ENCODE measurements at places on chromosomes 3 and 15.

DNA sequence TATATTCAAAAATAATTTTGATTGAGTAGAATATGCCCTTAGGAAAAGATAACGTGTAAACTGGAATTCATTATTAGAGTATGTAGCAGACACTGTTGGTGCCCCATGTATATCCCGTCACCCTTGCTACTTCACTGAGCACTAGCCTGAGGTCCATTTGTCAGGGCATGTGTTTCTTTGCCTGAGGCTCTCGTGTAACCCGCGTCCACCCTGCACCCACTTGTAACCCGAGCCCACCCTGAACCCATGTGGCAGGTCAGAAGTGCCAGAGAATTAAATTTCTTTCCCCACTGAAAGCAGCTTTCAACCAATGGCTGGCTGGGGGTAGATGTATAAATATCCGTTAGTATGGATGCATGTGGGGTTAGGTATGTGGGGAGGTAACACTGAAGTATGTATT is 474.2 kb upstream of the ZNF385D start:
- DNase-seq = peak; percentile 9

GRCh38 chr3:143419611-143420010 is 300.0 kb downstream of the CHST2 start:
- DNase-seq = no peak

DNA sequence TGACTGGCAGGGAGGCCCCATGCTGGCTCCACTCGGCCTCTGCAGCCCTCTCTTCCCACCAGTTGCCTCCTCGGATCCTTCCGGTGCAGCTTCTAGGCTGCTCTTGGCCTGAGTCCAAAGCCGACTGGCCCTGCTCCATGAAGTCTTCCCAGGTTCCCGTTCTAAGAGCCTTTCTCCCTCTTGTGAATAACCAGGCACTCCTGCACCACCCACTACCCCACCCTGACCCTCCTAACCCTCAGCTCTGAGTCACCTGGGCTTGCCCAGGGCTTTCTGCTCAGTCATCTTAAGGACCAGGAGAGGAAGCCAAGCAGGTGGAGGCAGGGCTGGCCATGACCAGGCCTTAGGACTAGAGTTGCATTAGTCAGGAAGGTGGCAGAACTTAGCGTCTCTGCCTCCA is 28.1 kb upstream of the CNBP start:
- DNase-seq = peak; percentile 44

- no peak for DNase-seq
These were observed 3.6 kb downstream of the PXK start for GRCh38 chr3:58336135-58336882.

GRCh38 chr3:37770336-37770735 is 91.3 kb upstream of the CTDSPL start:
- DNase-seq = no peak

DNA sequence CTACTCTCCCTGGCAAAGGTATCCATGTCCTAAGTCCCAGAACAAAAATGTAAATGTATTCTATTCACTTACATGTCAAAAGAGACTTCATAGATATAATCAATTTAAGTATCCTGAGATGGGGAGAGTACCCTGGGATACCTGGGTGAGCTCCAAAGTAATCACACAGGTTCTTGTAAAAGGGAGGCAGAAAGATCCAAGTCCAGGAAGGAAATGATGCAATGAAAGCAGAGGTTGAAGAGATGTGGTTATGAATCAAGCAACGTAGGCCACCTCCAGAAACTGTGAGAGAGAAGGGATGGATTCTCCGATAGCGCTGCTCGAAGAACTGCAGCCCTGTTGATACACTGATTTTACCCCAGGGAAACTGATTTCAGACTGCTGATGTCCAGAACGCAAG is 93.9 kb upstream of the VGLL3 start:
- no peak for DNase-seq

DNA sequence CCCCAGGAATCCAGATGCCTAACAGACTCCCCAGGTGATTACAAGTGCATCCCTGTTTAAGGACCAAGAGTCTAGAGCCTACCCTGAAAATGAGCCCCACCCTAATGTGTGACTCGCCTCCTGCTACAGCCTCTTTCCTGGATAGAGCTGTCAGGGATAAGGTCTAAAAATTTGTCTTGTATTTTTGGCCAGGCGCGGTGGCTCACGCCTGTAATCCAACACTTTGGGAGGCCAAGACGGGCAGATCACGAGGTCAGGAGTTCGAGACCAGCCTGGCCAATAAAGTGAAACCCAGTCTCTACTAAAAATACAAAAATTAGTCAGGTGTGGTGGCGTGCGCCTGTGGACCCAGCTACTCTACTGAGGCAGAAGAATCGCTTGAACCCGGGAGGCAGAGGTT is 11.2 kb downstream of the TMC3 start:
- no peak for DNase-seq

DNA sequence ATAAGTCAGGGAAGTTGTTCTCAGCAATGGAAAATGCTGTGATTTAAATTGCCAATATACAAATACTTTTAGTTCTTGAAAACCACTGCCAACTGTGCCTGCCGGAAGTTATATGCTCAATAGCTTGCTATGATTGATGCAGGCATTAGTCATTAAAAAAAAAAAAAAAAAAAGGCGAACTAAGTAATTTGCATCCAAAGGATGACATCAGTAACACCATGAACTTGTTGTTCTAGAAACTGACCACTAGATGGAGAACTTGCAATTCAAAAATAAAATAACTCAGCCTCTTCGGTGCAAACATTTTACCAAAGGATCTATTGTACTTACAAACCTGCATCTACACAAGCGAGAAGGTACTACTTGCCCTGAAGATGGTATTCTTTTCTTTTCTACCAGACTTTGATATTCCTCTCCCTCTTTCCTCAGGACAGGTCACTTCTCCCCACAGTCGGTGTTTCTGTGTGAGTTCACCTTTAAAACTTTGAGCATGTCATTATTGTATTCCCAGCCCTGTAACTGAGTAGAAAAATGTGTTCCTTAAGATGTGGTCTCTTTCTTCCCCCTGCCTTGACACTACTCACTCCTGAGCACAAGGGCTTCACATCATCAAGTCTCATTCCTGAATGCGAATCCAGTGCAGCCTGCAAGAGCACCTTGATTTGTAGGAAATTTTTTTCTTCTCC is 115.0 kb upstream of the VEPH1 start:
- DNase-seq = peak; percentile 65

DNA sequence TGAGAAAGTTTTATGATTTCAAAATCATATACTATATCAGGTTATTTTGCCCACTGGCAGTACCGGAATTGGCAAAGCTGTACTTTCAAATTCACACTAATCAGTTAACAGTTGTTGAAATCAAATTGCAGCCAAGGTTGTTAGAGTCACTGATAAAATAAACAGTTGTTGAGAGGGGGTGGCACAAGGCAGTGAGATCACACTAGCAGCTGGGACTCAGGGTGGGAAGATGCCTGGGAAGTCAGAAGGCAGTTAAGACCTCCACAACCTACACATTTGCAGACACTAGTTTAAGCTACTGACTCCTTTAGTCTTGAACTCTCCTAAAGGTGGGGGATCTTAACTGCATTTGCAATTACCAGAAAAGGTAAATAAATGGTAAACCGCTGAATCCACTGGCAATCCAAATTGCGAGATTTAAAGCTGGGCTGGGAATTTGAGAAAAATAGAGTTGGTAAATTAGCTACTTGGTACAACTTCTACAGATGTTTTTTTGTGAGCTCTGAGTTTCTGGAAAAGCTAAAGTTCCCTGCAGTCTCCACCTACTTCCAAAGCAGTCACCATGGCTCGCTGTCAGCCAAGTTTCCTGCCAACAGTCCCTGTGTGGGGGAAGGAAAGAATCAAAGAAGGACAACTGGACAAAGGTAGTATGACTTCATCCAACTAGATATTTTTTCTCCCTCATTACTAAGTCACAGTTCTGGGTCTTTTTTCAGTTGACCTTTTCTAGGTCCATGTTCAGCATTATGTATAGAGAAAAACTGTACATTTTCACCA is 105.7 kb downstream of the ZNF385D start:
- DNase-seq = no peak

- DNase-seq = peak; percentile 75
These were observed 34.4 kb downstream of the PAQR9 start for GRCh38 chr3:142929109-142929508.

GRCh38 chr3:184345317-184346144 is 8.1 kb downstream of the FAM131A start:
- DNase-seq = peak; percentile 89

GRCh38 chr3:50303013-50303815 is at the start of gene HYAL1:
HYAL1 (minus strand) TSS chr3:50303574; CDS start chr3:50302956, 618 bp downstream.
- peak; percentile 87 for DNase-seq

GRCh38 chr15:92583096-92584034 is 72.2 kb downstream of the FAM174B start:
- DNase-seq = no peak

- DNase-seq = peak; percentile 73
These were observed at the start of gene PLSCR4 for GRCh38 chr3:146250449-146251382. PLSCR4 (minus strand) TSS chr3:146251105; CDS start chr3:146222071, 29,034 bp downstream.

- no peak for DNase-seq
These were observed 130.9 kb downstream of the LRRK1 start for GRCh38 chr15:101049856-101050622.

- DNase-seq = no peak
These were observed 246.2 kb upstream of the MCTP2 start for GRCh38 chr15:93985176-93985575.

- no peak for DNase-seq
These were observed 31.0 kb downstream of the CFAP91 start for GRCh38 chr3:119733812-119734211.

DNA sequence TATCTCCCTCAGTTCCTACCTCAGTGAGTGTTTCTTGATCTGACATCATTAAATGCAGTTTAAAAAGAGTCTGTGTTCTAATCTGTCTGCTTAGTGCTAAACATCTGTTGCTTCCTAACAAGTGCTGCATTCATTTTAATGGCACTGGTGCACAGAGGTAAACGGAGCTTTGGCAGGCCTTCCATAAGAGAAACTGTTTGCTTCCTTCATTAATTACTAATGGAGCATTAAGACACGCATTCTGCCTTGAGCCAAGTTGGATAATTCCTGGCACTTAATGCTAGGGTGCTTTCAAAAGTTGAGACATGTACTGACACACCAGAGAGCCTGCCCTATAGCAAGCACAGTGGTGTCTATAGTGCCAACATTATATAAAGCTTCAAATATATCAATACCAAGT is 34.7 kb downstream of the SCG5 start:
- no peak for DNase-seq

DNA sequence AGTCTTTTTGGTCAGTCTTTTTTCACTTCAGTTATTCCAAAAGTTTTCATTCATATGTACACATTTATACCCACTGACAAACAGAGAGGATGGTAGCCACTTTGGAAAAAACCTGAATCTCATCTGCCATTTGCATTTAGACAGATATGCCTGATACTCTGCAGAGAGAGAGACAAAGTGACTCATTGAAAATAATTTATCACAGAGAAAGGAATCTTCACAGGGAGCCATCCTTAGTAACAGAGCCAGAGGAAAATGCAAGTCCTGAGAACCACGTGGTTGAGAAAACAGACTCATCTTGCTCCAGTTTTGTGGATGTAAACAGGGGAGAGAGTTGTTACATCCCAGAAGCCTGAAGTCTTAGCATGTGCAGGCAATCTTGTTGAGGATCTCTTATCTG is 28.2 kb upstream of the PLAAT1 start:
- no peak for DNase-seq

DNA sequence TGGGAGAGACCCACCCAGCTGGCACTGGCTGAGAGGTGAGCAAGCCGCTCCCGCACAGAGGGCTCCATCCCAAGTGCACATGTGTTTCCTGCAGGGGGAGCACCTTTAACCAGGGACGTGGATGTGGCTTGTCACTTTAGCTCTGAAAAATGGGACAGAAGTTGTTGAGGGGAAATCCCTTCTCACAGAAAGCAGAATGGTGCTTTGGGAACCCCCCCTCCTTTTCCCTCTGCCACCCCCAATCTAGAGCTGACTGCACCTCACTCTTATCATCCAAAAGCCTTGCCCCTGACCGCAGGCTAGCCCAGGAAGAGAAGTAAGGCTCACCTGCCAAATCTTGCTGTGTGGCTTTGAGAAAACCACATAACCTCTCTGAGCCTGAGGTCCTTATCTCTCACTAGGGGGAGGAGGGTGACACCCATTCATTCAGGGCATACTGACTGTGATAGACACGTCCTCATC is 77.9 kb downstream of the RPN1 start:
- DNase-seq = peak; percentile 82

GRCh38 chr15:62612183-62612733 is 430.3 kb upstream of the TPM1 start:
- no peak for DNase-seq

- peak; percentile 62 for DNase-seq
These were observed 171.6 kb downstream of the SV2B start for GRCh38 chr15:91271565-91272153.

GRCh38 chr3:156382458-156383346 is 172.2 kb downstream of the SSR3 start:
- peak; percentile 61 for DNase-seq

All from iPS-NIHi11 (cell line).